ENCODE measurements at places on chromosomes 6 and 20. TPM values are rescaled to one million over a fixed set of nuclear protein-coding genes. Genes with fewer than 3 reads are reported as not detected.

The THBD gene
- polyA plus RNA-seq = 3.7 TPM

The OR2H2 gene
- 0.16 TPM for polyA plus RNA-seq

GRCh38 chr20:13170771-13171170 lies 50.3 kb upstream of the ISM1 start:
- DNase-seq = no peak

GRCh38 chr6:44508646-44509045 lies 121.1 kb downstream of the CDC5L start:
- no peak for DNase-seq

DNA sequence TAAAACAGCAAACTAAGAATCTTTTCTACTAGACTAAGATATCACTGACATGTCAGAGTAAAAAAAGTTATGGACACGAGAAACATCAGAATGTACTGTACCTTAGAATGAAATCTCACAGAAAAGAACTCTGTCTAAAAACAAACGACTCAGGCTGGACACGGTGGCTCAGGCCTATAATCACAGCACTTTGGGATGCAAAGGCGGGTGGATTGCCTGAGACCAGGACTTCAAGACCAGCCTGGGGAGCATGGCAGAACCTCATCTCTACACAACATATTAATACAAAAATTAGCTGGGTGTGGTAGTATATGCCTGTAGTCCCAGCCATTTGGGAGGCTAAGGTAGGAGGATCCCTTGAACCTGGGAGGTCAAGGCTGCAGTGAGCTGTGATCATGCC lies 122.6 kb downstream of the PRND start:
- DNase-seq = no peak

DNA sequence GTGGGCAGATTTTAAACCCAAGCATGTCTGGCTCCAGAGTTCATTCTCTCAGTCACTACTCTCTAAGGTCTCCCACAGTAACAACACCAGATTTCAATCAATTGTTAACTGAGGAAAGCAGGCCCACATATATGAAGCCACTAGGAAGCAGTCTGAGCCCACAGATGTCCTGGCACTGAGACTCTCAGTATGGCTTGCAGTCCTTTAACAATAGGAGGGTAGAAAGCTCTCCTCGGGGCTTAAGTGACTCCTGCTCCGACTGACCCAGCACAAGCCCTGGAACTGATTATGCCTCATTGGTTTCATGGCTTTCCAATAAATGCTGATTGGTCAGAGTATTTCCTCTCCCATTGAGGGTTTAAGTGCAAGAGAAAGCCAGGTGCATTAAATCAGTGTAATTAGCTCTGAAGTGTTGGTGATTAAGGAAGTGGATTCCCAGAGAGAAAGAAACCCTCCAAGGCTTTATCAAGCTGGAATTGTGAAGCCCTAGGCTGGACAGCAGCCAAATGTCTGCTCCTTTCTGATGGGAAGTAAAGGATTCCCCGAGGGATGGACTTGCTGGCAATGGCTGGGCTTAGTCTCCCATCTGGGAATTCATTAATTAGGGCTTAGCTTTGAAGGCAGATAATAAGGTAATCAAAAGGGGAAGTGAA lies 76.6 kb upstream of the PROKR2 start:
- DNase-seq = no peak
